ENCODE measurements at places on chromosomes 1 and 21.

DNA sequence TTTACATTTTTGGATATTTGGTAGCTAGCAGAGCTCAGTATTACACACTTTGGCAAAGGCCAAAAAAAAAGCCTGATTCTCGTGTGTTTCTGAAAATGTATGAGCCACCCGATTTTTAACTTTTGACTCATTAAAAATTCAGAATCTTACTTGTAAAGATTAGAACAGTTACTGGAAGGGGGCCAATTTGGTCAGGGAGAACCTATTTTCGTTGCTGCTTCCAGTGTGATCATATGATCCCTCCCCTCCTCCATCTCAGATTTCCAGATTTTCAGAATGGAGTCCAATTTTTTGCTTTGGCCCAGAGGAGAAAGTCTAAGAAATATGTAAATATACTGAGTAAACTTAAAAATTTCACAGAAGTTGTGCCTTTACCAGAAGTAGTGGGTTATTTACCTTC lies 3.2 kb upstream of the OR2AK2 start:
- DNase-seq, result no peak

DNA sequence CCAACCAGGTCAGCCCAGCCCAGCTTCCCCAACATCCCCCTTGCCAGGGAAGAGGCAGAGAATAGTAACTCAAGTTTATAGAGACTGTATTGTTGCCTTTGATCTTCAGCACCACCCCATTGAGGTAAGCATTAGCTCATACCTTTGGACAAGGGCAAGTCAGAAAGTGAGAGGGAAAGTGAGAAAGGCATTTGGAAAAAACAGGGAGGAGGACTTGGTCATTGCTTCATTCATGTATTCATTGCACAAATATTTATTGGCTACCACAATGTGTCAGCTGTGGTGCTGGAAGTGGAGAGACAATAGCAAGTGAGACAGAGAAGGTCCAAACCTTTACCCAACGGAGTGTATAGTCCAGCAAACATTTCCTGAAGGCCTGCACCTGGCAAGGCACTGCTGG lies 561.2 kb downstream of the KIF26B start:
- DNase-seq, result no peak

DNA sequence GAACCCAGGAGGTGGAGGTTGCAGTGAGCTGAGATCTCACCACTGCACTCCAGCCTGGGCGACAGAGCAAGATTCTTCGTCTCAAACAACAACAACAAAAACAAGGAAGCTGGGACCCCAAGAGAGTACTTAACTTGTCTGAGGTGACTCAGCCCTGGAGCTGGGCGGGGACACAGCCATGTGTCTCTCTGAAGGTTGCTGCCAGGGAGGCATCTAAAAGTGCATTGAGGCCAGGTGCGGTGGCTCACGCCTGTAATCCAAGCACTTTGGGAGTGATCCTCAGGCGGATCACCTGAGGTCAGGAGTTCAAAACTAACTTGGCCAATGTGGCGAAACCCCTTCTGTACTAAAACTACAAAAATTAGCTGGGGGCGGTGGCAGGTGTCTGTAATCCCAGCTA lies 7.7 kb downstream of the IFI6 start:
- no peak for DNase-seq

DNA sequence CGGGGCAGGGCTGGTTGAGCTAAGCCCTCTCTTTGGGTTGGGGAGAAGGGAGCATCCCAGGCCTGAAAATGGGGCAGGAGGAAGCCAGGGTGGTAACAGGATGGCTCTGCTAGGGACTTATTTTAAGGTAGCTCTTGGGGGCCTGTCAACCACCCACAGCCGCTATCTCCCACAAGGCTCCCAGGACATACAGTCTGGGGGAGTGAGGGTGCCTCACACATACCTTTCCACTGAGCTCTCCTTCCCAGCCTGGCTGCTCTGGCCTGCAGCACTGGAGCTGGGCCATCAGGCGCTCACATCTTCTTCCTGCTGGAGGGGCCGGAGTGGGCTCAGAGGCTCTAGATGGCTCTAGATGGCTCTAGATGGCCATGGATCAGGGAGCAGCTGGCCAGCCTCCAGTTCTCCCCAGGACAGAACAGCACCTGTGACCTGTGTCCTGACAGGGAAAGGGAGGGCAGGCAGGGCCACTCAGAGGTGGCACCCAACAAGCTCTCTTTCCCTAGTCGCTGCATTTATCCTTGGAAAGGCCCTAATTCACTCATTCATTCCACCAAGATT lies 11.0 kb upstream of the NPPB start:
- DNase-seq, result no peak

DNA sequence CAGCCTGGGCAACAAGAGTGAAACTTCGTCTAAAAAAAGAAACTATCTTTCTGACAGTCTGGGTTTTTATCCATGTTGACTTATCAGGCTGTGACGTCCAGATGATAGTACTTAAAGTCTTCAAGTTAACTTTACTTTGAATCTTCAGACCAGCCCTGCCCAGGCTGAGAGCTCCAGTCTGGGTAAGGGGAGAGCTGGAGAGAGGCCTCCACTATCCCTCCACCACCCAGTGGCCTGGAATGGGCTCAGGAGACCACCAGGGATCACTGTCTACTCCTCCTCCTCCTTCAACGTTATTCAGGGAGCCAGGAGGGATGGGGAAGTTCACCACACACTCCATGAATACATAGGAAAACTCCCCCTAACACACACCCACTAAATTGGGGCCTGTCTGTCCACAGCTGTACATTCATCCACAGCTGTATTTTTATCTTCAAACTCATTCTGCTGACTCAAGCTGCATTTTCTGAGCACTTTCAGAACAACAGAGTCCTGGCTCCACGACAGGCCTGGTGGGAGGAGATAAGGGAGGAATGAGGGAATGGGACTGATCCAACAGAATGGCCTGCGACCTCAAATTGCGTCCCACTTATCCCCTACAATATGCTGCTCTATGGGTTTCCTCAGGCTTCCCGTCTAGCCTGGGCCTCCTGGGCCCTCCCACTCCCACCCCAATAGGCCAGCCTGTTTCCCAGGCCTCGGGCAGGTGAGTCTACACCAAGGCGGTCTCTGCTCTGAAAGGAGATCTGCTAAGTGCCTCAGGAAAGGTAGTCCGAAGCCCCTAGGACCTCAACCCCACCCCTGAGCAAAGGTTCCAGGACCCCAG lies 1.8 kb downstream of the SLC45A3 start:
- DNase-seq, result no peak

GRCh38 chr1:21200767-21201166 lies 24.1 kb upstream of the EIF4G3 start:
- no peak for DNase-seq

- DNase-seq, result no peak
Observed at GRCh38 chr1:200893411-200893901, 1.2 kb upstream of the INAVA start.

GRCh38 chr1:100250264-100250663 lies 630 bp upstream of the DBT start:
- no peak for DNase-seq

- no peak for DNase-seq
Observed at GRCh38 chr1:168468042-168468809, 75.6 kb downstream of the XCL2 start.

- no peak for DNase-seq
Observed at GRCh38 chr21:25453524-25453923, 153.8 kb downstream of the MRPL39 start.

DNA sequence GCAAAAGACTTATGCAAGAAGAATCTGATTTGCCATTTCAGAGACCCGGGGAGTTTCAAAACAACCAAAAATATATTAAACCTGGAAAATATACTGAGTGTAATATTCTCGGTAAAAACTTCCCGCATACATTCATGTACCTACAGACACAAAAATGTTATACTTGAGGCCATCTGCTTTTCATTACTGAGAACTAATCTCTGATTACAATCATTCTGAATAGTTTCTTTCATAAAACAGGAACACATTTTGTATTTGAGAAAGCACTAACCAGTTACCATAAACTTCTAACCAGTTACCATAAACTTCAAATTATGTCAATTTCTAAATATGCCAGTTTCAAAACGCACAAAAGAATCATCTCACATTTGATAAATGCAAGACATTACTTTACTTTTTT lies 7.8 kb downstream of the ZNHIT6 start:
- DNase-seq, result no peak

- DNase-seq, result no peak
Observed at GRCh38 chr1:153356392-153357075, 1.1 kb upstream of the S100A9 start.

- DNase-seq, result no peak
Observed at GRCh38 chr1:210328032-210328745, 513 bp upstream of the HHAT start.

DNA sequence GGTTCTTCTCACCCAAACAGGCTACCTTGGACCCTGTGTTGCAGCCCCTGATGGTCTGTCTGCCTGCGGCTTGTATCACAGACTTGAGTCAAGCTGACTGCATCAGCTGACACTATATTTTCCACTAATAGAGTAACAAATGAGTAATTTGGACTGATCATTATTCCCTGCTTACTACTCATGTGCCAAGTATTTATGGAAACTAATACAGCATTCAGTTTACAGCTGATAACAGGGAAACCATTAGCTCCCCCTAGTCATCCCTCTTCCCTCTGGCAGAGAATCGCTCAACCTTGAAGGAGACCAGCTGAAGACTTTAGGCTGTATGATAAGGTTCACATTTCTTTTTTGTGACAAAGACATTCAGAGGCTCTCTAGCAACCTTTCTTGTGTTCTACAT lies 116.6 kb upstream of the SYT6 start:
- DNase-seq, result no peak

DNA sequence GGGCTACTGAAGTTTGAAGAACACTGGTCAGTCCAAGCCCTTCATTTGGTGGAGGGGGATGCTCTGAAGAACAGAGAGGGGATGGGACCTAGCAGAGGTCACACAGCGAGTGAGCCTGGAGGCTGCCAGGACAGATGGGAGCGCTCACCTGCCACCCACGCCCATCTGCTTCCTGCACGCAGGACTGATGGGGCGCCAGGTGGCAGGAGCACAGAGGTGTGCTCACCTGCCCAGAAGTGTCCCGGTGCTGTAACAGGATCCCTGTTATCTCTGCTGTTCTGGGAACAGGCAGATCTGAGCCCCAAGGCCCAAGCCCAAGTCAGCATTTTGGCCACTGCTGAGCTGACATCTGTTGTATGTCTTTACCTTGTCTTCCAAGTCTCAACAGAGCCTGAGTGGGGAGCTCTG lies 40.5 kb downstream of the EPHB2 start:
- DNase-seq, result no peak

GRCh38 chr21:35840197-35840799 lies 220.0 kb downstream of the SETD4 start:
- peak; percentile 23 for DNase-seq

GRCh38 chr1:113617438-113618141 lies 141.7 kb downstream of the PHTF1 start:
- no peak for DNase-seq

- no peak for DNase-seq
Observed at GRCh38 chr1:78721136-78721535, 71.5 kb downstream of the IFI44 start.

DNA sequence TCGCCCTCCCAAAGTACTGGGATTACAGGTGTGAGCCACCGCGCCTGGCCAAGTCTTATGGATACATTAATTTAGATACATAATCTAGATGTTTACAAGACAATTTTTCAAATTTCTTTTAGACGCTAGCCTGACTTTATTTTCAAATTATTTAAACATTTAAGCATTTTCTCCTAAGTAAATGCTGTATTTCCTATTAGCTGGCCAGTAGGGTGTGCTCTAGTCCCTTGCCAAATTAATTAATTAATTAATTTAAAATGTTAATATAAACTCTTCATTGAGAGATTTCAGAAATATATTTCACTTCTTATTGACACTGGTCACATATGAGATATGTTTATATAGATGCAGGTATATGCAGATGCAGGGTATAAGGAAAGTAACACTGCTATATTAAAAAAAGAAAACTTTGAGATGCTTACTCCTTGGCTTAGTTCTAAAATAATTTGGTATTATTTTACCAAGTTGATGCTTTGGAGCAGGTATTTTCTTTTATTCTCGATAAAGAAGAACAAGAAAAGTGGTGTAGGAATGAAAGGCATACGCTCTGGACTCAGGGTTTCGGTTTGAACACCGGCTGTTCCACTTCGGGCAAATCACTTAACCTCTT lies 5.2 kb upstream of the ERRFI1 start:
- DNase-seq, result peak; percentile 4

GRCh38 chr21:35395728-35396127 lies 346.6 kb upstream of the RUNX1 start:
- DNase-seq, result no peak

DNA sequence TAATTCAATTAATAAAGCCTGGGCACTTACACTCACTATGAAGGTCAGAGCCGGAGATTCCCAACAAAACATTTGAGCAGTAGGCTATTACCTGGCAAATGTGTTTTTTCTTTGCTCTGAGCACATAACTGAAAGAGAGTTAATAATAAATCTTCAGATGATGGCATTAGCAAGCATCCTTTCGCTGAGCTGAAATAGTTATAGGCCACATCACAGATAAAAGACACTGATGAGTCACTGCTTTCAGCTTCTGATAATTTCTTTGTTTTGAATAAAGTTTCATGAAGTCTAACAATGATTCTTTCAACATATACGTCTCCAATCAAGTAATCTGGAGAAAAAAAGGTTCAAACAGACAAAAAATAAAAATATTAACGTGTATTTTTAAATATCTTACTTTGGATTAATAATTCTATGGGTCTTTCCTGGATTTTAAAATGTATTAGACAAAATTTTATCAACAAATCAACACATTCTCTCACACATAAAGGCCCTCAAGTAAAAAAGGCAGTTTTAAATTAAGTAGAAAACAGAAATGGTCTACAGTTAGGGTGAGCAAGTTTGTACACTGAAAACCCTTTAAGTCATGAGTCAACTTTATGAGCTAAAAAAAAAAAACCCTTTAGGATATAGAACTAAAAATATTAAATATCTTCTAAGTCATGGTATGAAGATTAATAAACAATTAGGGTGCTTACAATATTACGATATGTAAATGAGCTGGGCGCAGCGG lies 33.1 kb downstream of the LTN1 start:
- DNase-seq, result no peak

- DNase-seq, result no peak
Observed at GRCh38 chr1:183210681-183211080, 24.6 kb downstream of the LAMC2 start.

- DNase-seq, result no peak
Observed at GRCh38 chr1:186636786-186637185, 43.4 kb downstream of the PTGS2 start.

GRCh38 chr1:18057623-18058022 lies 50.0 kb upstream of the IGSF21 start:
- no peak for DNase-seq

- DNase-seq, result no peak
Observed at GRCh38 chr1:109770331-109771095, 6.8 kb upstream of the EPS8L3 start.

- no peak for DNase-seq
Observed at GRCh38 chr1:200922406-200922805, 27.7 kb downstream of the INAVA start.

DNA sequence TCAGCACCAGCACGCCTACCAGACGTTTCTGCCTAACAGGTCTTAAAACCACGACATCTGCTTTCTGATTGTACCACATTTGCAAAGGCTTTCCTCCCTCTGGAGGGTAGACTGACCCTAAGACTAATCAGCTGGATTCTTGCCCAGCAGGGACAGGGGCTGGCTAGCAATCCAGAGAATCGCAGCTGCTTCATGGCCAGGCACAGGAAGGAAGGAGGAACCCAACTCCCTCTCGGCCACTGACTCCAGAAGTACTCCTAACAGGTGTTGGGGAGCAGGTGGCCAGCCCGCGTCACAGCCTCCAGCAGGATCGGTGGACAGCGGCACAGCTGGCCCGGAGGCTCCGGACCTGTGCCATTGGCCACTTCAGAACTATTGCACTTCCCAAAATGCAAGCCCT lies 180.8 kb downstream of the NPHP4 start:
- DNase-seq, result no peak

GRCh38 chr1:22704440-22705067 lies 6.1 kb upstream of the EPHB2 start:
- peak; percentile 56 for DNase-seq

Data from activated CD4-positive, CD25-positive, alpha-beta regulatory T cell (primary cell).